ENCODE measurements at places on chromosomes 7 and 10.

GRCh38 chr10:18582803-18583202 is 68.6 kb downstream of the NSUN6 start:
- DNase-seq: no peak

GRCh38 chr7:39952803-39953202 is 2.7 kb downstream of the CDK13 start:
- DNase-seq: no peak

DNA sequence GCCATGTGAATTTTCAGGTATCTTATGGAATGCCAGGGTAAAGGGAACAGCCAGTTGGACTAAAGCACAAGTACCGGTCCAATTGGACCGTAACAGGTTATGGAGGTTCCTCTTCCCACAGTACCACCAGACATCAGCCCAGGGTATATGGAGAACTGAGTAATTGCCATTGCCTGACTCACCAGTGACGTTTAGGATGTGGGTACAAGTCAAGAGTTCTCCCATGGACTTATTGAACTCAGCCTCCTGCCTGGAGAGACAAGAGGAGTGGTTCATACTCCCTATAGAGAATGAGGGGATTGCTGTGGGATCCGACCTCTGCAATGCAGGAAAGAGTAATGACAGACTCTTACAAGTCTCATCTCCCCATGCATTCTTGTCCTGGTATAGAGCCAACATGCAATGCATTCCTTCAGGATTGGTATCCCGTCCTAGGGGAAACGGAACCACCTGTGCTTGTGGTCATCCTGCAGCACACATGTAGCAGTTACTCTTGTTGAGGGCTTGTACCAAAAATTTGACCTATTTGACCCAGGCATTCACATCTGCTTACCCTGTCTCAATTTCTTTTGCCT is 30.7 kb upstream of the ELOVL3 start:
- DNase-seq: no peak

- no peak for DNase-seq
Measured at GRCh38 chr10:131246775-131247174, 64.7 kb downstream of the TCERG1L start.

DNA sequence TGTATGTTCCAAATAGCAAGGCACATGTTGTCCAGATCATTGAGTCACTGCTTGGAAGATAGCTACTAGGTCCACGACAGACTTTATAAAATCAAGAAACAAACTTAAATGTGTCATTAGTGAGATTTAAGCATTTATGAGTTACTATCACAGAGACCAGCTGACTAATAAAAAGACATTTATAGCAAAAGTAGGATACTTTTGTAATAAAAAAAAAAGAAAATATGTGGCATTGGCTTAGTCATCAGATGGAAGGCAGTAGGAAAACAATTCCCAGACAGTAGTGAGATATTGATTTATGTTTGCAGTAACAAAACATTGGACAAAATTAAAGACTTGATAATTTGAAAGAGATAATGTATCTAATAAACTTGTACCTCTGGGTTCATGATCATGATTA is 881.0 kb upstream of the LRRN3 start:
- no peak for DNase-seq

- no peak for DNase-seq
Measured at GRCh38 chr7:72025381-72025960, 386.7 kb downstream of the CALN1 start.

- DNase-seq: no peak
Measured at GRCh38 chr7:152501506-152501905, 65.7 kb upstream of the KMT2C start.

DNA sequence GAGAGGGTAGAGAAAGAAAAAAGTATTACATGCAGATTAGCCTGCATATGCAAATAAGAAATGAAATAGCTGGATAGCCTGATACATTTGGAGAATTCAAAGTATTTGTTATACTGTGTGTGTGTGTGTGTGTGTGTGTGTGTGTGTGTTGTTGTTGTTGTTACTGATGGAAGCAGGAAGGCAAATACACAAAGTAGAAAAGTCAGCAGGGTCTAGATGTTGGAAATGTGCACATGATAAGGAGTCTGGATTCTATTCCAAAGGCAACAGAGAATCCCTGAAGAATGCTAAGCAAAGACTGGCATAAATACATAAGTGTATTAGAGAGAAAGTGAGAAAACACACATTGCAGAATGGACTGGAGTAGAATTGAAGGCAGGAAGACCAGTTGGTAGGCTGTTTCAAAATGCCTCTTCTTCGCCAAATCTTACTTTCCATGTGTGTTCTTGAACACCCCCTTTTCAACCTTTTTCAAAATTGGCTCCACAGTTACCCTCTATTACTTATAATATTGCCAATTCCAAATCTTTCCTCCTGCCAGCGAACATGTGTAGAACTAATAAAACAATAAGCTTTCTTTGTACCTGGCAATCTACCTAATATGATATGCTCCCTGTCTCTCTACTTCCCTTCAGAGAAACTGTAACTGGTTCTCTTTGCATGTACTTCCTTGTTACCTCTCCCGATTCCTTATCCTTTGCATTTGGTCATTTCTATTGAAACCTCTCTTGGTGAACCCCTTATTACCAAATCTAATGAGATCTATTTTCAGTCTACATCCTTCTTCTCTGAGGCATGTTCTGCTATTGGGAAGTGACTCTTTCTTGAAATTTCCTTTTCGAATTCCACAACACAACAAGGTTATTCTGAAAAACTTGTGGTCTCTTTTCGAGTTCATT is 6.2 kb downstream of the CPED1 start:
- DNase-seq: no peak

- DNase-seq: no peak
Measured at GRCh38 chr10:81873231-81873931, 1.6 kb upstream of the NRG3 start.

Measured in esophagus squamous epithelium (tissue), 5 donors.